ENCODE measurements at places on chromosomes 16 and 17. TPM values are rescaled to one million over a fixed set of nuclear protein-coding genes. Genes with fewer than 3 reads are reported as not detected.

GRCh38 chr16:10880594-10881452 lies 3.8 kb downstream of the CIITA start:
- ATAC-seq = no peak

DNA sequence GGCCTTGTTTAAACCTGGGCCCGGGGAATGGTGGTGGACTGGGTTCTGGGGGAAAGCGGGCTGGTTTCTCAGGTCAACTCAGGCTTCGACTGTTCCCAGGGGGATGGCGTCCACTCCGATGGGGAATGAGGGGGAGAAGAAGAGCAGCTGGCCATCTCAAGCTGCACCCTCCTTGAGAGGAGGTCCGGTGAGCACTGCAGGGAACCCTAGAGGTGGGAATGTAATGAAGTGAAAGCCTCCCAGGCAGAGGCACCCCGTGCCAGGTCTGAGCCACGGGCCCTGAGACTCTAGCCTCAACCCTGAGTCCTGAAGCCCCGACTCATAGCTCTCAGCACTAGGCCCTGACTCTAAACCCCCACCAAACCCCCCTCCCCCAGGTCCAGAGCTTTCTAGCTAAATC lies 1.2 kb upstream of the CDIPT start:
- no peak for ATAC-seq

DNA sequence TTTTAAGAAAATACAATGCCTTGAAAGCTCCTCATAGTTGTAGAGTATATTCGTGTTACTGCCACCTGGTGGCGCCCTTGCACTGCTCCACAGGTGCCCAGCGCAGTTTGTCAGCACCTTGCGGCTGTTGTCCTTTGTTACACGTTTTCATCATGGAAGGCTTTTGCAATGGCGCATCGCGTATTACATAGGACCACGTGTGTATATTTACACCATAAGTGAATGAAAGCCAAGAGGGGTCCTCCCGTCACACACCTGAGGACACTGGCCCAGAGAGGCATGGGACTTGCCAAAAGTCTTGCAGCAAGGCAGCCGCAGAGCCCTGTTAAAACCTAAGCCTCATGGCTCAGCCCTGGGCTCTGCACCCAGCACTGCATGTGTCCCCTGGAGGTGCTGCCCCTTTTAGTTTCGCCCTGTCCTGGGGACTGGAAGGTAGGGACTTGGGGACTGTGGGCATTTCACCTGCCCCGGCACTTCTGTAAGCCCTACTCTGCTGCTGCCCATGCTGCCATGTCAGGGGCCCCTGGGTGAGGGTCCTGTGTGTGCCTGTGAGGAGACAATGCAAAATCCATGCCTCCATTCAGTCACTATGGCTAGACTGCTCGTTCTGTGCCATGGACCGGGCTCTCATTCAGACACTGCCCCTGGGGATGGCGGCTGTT lies 24.3 kb downstream of the POLR3E start:
- peak; percentile 77 for ATAC-seq

- ATAC-seq = no peak
These were observed 20.4 kb downstream of the CDR2 start for GRCh38 chr16:22353933-22354541.

GRCh38 chr16:31327646-31328225 lies 27.2 kb upstream of the ITGAX start:
- ATAC-seq = no peak

GRCh38 chr17:81707725-81708646 lies 4.1 kb upstream of the SLC25A10 start:
- ATAC-seq = no peak

Gene GRB7
- total RNA-seq = 45.3 TPM

DNA sequence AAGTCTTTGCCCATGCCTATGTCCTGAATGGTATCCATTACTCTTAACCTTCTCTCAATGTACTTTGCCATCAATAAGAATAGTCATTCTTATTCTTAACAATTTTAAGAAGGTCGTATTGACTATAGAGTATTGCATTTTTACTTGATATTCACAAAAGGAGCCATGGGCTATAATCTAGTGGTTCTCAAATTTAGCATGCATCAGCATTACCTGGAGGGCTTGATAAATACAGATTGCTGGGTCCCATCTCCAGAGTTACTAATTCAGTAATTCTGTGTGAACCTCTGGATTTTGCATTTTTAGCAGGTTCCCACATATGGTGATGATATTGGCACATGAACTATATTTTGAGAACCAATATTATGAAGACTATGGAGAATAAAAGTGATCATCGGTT lies 89.6 kb downstream of the ABCA8 start:
- no peak for ATAC-seq

DNA sequence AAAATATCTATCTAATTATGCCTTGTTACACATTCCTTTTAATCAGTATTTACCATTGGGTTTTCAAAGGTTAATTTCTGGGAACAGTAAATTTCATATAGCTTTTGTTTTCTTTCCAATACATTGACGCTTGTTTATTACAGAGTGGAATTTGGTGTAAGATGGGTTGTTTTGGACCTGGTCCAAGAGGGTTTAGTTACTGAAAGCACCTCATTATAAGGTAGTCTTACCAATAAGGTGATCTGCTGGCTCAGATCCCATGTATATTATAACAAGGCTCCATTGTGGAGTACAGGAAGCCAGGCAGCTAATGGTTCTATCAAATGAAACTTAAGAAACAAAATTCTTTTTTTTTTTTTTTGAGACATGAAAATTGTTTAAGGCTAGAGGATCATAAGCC lies 87.3 kb upstream of the NACA2 start:
- ATAC-seq = no peak

Gene FBXL16
- 15.1 TPM for total RNA-seq

DNA sequence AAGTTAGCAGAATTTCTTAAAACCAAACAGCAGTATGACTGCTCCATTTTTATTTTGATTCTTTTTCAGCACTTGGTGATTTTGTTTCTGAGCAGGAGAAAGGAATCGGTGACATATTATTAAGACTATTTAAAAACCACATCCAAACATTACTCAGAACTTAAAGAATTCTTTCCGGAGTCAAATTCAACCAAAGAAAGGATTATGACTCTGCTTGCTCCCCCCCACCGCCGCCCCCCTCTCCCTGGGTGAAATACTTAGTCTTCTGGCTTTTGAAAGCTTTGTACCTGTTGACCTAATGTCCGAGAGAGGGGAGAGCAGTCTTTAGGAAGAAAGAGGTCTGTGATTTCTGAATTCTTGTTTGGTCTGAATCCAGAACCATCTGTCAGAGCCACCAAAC lies 17.9 kb upstream of the COL1A1 start:
- ATAC-seq = no peak

DNA sequence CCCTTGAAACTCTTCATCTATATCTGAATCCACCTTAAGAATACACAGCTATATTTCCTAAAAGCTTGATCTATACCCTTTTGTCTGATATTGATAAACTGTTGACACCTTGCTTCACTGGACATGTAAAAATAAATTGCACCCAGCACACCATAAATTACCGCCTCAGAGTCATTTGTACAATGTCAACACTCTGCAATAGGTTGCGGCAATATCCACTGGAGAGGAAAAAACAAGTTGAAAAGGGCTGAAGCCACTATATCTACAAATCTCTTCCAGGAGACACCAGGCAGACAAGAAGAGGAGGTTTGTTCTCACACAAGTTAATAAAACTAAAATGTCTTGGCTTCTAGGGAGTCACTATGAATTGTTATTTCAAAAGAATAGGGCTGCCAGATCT lies 656.9 kb downstream of the CDH8 start:
- no peak for ATAC-seq

GRCh38 chr17:76178124-76178523 lies 37.1 kb upstream of the FOXJ1 start:
- no peak for ATAC-seq

GRCh38 chr17:31327534-31328159 lies 6.2 kb upstream of the EVI2A start:
- no peak for ATAC-seq

GRCh38 chr17:71467719-71468118 lies 653.1 kb upstream of the SOX9 start:
- no peak for ATAC-seq

GRCh38 chr16:22941970-22942501 lies 128.1 kb downstream of the HS3ST2 start:
- no peak for ATAC-seq

DNA sequence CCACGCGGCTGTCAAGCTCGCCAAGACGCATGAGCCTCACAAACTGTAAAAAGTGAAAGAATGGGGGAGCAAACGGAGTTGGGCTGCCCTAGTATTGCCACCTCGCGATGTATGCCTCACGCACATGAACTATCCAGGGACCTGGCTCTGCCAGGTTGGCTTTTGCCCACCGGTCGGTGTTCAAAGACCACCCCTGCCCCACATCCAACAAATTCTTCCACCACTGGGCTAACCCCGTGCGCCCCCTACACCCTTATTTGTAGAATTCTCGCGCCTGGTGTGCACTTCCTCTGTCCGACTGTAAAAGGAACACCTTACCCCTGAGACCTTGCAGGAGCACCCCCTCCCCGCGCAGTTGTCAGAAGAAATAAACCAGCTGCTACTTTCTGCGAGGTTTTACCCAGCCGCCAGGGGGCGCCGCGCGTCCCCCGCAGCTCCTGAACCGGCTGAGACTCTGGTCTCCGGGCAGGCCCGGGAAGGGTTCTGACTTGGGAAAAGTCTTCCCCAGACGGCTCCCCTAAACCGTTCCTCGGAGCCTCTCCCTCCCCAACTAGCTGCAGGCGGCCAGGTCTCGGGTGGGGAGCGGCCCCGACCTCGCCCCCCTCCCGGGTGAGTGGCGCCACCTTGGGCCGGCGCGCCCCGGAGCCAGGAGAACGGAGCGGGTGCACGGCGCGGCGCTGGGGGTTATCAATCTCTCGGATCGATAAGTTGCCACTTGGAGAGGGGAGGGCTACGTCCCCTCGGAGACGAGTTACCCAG lies 1.7 kb upstream of the ZNF423 start:
- ATAC-seq = no peak

Measured in esophagus mucosa (tissue), 1 donor.